ENCODE measurements at places on chromosomes 4 and X.

- DNase-seq, result no peak
These were observed 761.5 kb upstream of the GRIA3 start for GRCh38 chrX:122422547-122422946.

DNA sequence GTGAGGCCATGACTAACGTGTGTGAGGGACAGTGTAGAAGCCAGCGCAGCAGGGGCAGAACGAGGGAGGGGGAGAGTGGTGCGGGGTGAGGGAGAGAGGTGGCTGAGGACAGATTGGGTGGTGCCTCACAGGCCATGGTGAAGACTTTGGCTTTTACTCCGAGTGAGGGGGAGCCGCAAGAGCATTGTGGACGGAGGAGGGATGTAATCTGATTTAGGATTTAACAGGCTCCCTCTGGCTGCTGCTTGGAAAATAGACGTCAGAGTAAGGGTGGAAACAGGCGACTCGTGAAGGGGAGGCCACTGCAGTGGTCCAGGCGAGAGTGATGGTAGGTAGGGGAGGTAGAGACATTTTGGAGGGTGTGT lies 13.0 kb downstream of the PPP1R3F start:
- no peak for DNase-seq

GRCh38 chrX:13747836-13748235 lies 13.3 kb downstream of the OFD1 start:
- DNase-seq, result no peak

DNA sequence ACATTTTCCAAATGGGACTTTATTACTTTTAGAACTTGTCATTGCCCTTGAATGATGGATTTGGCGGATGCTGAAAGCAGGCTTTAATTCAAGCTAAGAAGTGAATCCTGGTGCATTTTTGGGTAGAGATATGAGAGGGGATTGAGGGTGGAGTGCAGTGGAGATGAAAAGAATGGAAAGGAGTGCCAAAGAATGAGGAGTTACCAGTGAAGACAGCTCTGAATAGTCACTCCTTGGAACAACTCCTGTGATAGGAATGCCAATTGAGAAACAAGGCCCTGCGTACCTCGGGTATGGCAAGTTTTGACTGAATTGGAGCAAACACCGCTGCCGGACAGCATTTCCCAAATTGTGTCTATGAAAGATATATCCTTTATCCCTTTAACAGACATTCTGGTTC lies 36.5 kb upstream of the ETNPPL start:
- DNase-seq, result no peak

GRCh38 chrX:140710710-140711109 lies 1.2 kb downstream of the LINC00632 start:
- DNase-seq, result no peak

- DNase-seq, result no peak
These were observed 741 bp downstream of the ANAPC4 start for GRCh38 chr4:25377572-25378436.

- no peak for DNase-seq
These were observed 296.0 kb downstream of the KLHL4 start for GRCh38 chrX:87813566-87813965.

DNA sequence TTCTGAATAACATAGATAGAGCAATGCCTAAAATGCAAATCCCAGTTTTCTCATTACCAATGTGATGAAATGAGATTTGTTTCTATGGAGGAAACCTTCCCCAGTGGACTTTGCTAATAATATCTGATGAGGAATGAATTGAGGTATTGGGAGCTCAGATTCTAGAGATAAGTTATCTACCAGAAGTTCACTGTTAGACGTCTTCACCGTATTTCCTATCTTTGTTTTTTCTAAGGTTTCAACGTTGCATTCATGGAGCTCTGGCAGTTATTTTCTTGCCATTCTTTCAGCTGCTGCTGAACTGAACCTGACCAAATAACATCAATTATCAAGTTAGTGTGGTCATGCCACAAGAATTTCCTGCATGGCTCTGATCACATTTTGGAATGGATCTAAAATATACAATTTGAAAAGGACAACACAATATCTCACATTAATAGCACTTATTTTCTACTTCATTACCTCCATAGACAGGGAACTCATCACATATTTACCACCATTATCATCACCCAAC lies 511.8 kb upstream of the LCORL start:
- DNase-seq, result no peak

- DNase-seq, result no peak
These were observed 40.7 kb downstream of the LARP7 start for GRCh38 chr4:112677519-112678091.

DNA sequence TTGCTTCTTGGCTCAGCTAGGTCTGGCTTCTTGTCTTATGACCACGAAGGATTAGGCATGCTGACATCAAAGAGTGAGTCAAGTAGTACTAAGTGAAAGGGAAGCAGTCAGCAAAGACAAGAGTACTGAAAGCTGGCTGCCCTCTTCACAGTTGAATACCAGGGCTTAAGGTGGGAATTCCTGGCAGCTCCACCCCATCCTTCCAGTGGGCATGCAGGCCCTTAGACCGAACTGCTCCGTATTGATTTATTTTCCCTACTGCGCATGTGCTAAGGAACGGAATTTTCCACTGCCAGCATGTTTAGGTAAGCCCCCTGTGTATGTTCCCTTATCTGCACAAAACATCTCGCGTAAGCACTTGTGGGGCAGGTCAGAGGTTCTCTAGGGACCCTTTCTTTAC lies 2320.1 kb downstream of the ARAP2 start:
- no peak for DNase-seq

Data from stimulated activated CD8-positive, alpha-beta memory T cell treated with anti-CD3 and anti-CD28 coated beads, Interleukin-4, amount 100 ng/mL, for 4 hours (primary cell).